ENCODE measurements at places on chromosomes 4 and X.

GRCh38 chr4:25930731-25931354 lies 16.8 kb downstream of the SMIM20 start:
- no peak for DNase-seq

- DNase-seq = peak; percentile 71
Measured at GRCh38 chrX:134734466-134734952, 76.2 kb upstream of the PLAC1 start.

DNA sequence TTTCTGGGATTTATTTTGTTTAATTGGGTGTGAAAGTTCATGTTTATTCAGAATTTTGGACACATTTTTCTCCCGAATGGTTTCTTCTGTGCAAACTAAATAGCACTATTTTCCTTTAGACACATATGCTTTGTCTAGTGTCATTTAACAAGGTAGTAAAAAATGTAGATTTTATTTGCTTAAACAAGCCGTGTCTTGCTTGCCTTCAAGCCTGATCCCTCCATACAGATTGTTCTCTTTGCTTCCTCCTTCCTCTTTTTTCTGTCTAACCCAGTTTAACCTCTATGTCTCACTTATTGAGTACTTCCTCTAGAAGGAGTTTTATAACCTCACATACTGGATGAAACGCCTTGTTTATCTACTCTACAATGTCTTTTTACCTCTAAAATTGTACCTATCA lies 211.8 kb downstream of the NPFFR2 start:
- DNase-seq = no peak

DNA sequence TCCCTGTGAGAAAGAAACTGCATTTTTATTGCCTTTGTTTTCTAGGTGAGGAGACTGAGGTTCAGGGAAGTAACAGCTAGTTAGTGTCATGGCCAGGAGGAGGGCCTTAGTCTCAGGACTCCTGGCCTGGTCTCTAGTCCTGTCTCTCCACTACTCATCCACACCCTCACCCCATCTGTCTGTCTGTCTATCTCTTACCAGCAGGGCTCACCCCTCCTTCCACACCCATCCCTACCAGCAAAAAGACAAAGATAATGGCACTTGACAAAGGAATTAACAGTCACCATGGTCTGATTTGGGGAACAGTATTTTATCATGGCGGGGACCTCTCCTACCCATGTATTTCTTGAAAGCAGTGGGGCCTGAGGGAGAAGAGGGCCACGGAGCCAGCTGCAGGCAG lies 125.8 kb downstream of the REPS2 start:
- DNase-seq = no peak
